ENCODE measurements at places on chromosomes 5 and 9.

- DNase-seq: peak; percentile 8
Observed at GRCh38 chr9:26324786-26325443, 567.7 kb downstream of the CAAP1 start.

DNA sequence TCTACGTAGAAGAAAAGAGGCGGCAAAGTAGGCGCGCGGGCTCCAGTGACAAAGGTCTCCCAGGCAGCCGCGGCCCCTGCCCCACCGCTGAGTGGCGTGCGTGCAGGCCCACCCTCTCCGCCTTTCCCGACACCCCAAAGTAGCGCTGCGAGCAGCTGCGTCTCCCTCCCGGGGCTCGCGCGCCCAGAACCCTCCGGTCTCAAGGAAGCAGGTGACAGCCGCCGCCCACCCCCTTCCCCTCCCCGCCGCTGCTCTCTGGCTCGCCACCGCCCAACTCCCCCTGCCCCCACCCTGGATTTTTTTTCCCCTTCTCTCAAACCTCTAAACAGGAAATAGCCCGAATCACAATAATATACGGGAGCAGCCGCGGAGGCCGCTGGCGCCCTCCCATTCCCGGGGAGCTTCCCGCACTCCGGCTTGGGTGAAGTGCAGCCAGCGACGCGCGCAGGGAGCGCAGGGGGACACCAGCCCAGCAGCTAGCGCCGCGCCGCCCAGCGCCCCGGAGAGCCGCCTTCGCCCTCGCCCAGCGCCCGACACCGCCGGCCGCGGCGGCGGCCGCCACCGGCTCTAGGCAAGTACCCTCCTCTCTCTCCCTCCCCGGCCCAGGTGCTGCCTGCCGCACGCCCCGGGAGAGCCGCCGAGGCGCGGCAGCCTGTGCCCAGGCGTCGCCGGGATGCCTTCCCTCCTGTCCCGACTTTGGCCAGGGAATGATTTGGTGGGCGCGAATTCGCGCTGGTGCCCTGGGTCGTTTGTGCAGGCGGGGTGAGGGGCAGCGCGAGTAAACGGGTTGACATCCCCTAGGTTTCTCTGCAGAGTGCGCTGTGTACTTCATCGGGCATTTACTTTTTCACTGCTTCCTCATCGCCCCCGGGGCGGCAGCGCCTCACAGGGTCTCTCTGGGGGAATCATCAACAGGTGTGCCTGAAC is 52.7 kb upstream of the TJP2 start:
- peak; percentile 30 for DNase-seq

- DNase-seq: no peak
Observed at GRCh38 chr9:106880081-106880480, 17.1 kb downstream of the ZNF462 start.

DNA sequence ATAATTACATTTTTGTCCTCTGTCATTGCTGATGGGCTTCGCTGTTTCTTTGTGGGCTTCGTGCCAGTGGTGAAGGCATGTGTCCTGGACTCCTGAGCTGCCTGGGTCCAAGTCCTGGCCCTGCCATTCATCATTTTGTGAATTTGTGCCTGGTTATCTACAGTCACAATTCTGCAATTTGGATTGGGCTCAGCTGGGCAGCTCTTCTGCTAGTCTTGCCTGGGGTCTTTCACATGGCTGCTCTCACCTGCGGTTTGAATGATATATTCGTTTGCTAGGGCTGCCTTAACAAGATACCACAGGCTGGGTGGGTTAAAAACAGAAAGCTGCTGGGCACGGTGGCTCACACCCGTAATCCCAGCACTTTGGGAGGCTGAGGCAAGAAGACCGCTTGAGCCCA is 192.7 kb upstream of the IER5L start:
- DNase-seq: no peak

- no peak for DNase-seq
Observed at GRCh38 chr5:21889581-21889980, 963.6 kb downstream of the CDH12 start.

DNA sequence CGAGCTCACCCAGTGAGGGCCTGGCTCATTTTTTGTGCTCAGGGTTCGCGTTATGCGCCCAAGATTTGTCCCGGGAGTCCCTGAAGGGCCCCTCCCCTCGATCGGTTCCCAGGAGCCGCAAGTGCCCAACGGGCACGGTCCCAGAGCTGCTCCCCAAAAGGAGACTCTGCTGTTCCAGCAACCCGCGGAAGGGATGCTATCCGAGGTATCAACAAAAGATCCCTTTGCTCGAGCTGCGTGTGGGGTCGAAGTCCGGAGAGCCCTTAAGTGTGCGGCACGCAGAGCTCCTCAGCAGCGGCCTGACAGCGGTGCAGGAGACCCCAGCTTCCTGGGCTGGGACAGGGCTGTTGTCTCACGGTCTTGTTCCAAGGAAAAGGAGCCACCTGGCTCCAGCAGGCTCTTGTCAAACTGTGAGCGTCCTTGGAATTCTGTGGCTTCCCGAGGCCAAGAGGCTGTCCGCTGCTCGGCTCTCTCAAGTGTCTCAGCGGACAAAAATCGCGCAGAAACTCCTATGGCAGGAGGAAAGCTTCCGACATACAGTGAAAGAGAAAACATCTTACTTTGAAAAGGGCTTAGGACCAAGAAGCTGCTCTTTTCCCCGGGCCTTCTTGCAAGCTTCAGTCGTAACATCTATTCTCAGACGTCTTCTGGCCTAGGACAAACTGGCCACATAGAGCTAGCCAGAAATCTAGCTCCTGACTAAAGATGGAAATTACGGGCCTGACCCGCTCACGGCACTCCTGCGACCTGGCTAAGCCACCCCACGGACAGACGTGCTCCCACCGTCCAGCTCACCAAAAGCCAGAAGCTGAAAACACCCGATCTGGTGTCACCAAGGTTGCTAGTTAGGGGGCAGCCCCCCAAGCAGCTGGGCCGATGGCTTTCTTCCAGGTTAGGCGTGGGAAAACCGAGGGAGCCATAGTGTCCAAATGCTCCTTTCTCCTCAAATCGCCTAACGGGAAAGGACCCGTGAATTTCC is 2.6 kb upstream of the FOXB2 start:
- DNase-seq: no peak

- DNase-seq: no peak
Observed at GRCh38 chr5:149679876-149680809, 50.0 kb upstream of the PPARGC1B start.

GRCh38 chr5:167822241-167822640 is 469.2 kb upstream of the WWC1 start:
- no peak for DNase-seq

DNA sequence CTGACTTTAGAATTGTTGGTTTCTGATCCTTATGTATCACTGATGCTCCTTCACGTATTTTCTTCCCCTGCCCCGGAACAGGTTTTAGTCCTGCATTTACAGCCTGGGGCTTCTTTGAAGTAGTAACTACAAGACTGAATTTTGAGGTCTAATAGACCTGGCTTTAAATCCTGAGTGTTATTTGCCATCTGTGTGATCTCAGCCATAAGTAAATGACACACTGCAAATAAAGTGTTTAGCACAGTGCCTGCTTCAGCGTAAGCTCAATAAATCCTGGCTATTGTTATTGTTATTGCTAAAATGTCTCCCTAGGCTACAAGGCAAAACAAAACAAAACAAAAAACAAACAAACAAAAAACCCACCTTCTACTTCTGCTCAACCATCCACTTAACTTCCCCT is 15.6 kb upstream of the LHX6 start:
- DNase-seq: no peak

GRCh38 chr5:64827703-64828102 is 59.0 kb downstream of the CWC27 start:
- peak; percentile 43 for DNase-seq

GRCh38 chr5:33299621-33300208 is 141.1 kb upstream of the TARS1 start:
- DNase-seq: peak; percentile 93

DNA sequence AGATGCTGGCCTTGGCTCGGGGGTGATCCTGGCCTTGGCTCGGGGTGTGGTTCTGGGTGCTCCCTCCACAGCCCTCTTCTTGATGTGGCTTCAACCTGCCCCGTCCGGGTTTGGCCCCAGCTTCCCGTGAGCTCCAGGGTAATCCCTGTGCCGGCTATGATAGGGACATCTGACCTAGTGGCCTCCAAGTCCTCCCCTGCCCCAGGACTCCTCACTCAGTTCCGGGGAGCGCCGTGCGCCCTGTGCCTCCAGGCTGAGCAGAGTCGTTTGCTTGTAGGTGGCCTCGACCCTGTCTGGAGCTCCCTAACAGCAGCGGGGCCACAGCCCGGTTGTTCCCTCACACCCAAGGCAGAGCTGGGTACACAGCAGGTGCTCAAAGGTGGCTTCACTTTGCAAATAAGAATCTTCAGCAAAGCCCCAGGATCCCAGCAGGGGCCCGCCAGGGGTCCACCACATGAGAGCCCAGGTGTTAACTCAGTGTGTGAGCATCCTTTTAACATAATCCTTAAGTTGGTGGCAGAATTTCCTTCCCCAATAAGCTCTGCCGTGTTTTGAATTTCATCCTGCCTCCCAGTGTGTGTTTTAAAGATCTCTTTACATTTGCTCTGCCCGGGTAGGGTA is 32.3 kb upstream of the CEP72 start:
- no peak for DNase-seq

- peak; percentile 26 for DNase-seq
Observed at GRCh38 chr9:129554649-129555048, 66.3 kb downstream of the C9orf50 start.

GRCh38 chr5:109743770-109744212 is 54.1 kb downstream of the MAN2A1 start:
- peak; percentile 63 for DNase-seq

Data from fibroblast of gingiva (primary cell).